ENCODE measurements at places on chromosomes 6 and 20. TPM values are rescaled to one million over a fixed set of nuclear protein-coding genes. Genes with fewer than 3 reads are reported as not detected.

The POM121L2 gene
- not detected for polyA plus RNA-seq

The PPP1R3D gene
- polyA plus RNA-seq = 6.5 TPM

The EDN1 gene
- 4.0 TPM for polyA plus RNA-seq

The CD109 gene
- 16.2 TPM for polyA plus RNA-seq

The IMPG1 gene
- 1.8 TPM for polyA plus RNA-seq

The ZNF165 gene
- 4.5 TPM for polyA plus RNA-seq

The ZC3H12D gene
- 0.54 TPM for polyA plus RNA-seq

The MAPK13 gene
- 21.4 TPM for polyA plus RNA-seq

The BTNL2 gene
- 0.52 TPM for polyA plus RNA-seq

The ASIP gene
- polyA plus RNA-seq = 0.49 TPM

The TBC1D22B gene
- polyA plus RNA-seq = 14.7 TPM

The GHRH gene
- not detected for polyA plus RNA-seq

The CASS4 gene
- polyA plus RNA-seq = 3.8 TPM

The PI16 gene
- 1.8 TPM for polyA plus RNA-seq

The CST5 gene
- polyA plus RNA-seq = not detected

The PROCR gene
- 9.1 TPM for polyA plus RNA-seq

The CST7 gene
- 0.35 TPM for polyA plus RNA-seq

The BCAS1 gene
- polyA plus RNA-seq = 2.4 TPM

The PTK6 gene
- polyA plus RNA-seq = 0.53 TPM

The SRXN1 gene
- 12.4 TPM for polyA plus RNA-seq

The PAX1 gene
- not detected for polyA plus RNA-seq

The DNAH8 gene
- polyA plus RNA-seq = 0.49 TPM

The PLCB1 gene
- 39.1 TPM for polyA plus RNA-seq

All from right renal pelvis (tissue), 4 donors.